DND-41 (cell line): ENCODE measurements at places on chromosomes 4 and X.
A peak's percentile ranks its signal among the peaks of the same experiment; 100 is the strongest.

- DNase-seq: no peak
Observed at GRCh38 chrX:17247144-17247543, 127.9 kb upstream of the NHS start.

DNA sequence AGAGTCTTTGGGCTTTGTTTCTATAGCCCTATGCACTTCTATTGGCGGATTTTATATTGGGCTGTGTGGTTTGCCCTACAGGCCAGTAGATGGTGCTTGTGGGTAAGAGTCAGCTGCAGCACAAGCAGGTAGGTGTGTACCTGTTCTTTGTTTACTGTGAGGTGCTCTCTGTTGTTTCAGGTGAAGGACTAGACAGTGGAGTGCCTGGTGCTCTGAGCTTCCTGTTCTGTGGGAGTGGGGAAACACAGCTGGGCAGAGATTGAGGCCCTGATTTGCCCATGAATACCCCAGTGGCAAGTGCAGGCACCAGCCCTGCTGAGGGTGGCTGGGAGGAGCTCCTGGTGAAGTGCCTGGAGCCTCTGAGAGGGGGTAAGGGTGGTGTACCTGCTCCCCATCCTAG, 26.3 kb upstream of the UCP1 start:
- DNase-seq: no peak

- DNase-seq: no peak
Observed at GRCh38 chr4:72152731-72153130, 120.9 kb downstream of the NPFFR2 start.

DNA sequence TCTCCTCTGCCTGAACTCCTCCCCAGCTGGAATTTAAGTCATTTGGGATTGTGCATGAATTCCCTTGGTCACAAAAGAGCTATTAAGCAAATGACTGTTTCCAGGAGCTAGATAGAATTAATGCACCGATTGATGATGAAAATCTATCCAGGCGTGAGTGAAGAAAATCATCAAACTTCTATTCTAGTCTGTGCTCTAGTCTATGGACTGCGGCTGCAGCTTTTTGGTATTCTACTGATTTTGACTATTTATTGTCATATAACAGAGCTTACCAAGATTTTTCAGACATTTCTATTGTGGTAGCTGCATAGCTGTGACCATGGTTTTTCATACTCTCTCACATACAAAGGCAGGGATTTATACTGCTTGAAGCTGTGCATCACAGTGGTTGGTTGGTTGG, 403.8 kb downstream of the FSTL5 start:
- DNase-seq: no peak

DNA sequence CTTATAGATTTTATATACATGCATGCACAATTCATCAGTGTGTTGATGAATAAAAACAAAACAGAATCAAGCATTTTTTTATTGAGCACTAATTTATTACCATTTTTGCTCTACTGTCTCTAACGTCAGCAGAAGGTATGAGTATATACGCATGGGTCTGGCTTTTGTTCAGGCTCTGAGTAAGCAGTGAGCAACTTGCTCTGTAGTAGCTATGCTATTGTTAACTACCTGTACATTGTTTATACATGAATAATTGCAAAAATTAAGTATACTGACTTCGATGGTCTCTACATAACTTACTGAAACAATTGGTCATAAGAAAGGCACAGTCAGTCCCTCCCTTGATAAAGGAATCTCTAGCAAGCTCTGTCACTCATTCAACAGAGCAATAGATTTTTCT, 122.9 kb downstream of the RS1 start:
- no peak for DNase-seq

GRCh38 chr4:8721621-8722020, 129.1 kb downstream of the CPZ start:
- no peak for DNase-seq

GRCh38 chrX:11908371-11908770, 150.3 kb downstream of the MSL3 start:
- DNase-seq: no peak

DNA sequence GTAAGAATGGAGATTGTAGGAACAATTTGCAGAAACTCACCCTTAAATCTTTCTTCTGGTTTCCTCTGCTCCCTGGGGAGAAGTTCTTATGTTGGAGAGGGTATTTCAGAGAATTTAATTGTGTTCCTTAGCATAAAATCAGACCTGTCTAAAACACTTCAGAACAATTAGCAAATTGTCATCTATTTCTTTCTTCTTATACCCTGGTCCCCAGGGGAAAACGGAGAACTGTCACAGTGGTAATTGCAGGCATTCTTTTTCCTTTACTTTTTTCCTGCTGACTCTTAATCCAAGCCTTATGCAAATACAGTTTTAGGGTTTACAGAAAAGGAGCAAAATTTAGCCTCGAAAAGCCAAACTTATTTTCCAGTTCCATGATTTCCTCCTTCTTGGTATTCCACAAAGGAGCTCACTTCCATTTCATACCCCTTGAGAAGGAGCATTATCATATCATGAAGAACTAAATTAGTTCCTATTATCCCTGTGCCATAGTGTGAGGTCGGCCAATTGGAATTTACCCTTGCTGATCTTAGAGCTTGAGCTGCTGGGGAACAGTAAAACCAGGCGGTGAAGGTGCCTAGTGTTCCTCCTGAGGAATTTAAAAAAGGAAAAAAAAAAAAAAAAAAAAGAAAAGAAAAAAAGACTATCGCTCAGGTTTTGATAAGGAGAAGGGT, 173.8 kb downstream of the IL15 start:
- DNase-seq: no peak

- no peak for DNase-seq
Observed at GRCh38 chr4:183437452-183437851, 7.0 kb upstream of the CDKN2AIP start.

DNA sequence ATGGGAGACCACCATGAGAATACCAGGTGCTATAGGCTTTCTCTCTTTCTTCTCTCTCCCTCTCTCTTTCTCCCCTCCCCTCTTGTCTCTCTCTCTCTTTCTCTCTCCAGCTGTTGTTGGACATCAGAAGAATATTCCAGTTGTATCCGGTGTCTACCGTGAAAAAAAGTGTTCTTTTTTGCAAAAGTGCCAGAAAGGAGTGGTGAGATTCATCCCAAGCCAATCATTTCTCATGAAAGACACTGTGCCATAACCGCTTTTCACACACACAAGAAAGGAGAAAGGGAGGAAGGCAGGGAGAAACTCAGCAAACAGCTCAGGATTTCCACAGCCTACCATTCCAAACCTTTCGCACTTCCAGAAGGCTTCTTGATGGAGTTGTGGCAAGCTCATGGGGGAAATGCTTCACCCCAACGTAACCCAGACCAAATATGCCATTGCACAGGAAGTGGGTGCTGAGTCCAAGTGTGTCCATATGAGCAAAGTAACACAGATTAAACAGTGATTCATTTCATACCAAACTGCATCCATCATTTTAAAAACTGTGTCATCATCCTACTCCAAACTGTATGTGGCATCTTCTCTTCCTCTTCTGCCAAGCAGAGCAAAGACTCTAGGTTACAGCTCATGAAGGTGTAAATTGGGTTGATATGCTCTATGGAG, 224.0 kb downstream of the APBB2 start:
- no peak for DNase-seq

GRCh38 chr4:173039617-173040577, 128.7 kb upstream of the GALNT7 start:
- no peak for DNase-seq

DNA sequence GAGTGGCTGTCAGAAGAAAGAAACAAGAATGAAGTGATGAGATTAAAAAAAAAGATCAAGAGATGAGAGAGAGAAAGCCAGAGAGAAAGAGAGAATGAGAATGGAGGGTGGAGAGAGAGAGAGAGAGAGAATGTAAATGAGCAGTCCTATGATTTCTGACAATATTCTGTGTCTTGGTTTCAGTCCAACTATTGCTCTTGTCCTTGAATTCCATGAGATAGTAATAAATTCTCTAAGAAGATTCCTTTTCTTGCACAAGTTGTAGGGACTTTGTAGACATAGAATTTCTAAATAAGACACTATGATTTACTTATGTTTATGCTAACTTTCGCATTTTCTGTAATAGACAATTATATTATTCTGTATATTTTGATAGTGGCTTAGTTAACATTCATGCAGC, 149.6 kb upstream of the CTSO start:
- no peak for DNase-seq

DNA sequence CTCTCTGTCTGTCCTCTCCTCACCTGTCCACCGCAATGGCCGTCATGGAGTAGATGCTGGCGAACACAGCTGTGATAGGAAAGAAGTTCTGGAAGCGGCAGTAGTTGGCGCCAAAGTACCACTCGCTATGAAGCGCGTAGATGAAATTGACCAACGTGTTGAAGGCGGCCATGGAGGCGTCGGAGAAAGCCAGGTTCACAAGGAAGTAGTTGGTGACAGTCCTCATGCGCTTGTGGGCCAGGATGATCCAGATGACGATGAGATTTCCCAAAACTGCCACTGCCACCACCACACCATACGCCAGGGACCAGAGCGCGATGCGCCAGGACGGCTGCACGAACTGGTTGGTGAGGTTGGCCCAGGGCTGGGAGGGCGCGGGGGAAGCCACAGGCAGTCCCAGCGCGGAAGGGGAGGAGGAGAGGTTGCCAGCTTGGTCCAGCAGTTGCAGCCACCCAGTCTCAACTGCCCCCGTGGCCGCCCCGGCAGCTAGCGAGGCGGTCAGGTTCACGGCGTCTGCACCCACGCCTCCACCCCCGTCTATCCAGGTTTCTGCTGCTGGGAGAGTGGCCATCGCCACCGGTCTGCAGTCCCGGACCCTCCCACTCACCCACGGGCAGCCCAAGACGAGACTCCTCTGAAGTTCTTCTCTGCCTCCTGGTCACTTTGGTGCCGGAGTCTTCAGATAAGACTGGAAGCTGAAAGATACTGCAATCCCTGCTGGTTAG, 518 bp downstream of the TACR3 start:
- no peak for DNase-seq

DNA sequence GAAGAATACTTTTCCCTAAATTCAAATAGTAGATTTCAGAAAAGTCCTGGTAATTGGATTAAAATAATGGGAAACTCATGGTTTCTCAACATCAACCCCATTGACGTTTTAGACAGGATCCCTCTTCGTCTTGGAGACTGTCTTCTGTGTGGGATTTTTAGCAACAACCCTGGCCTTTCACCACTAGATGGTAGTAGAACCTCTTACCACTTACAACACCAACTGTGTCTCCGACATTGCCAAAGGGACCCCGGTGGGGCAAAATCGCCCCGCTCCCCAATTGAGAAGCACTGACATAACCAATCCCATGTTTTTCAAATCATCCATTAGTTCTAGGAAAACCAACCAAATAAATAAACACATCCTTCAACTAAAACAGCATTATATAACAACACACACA, 16.9 kb upstream of the ANOS1 start:
- DNase-seq: peak; percentile 7

GRCh38 chr4:17554568-17554967, 22.4 kb upstream of the LAP3 start:
- DNase-seq: no peak

DNA sequence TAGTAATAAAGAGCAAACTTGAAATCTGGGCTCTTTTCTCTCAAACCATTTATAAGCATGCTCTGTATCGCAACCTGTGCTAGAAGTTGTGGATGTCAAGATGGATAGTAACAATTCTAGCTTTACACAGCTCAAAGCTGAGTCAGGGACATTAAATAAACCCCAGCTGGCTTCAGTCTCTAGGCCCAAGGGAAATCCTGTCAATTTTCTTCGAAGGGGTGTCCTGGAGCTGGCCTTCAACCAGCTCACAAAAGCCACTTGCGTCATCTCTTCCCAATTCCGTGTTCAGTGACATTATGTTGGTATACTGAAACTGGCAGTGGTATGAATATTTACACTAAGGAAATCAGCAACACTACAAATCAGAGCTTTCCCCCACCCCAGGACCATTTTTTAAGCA, 89.8 kb upstream of the PRKG2 start:
- DNase-seq: no peak

DNA sequence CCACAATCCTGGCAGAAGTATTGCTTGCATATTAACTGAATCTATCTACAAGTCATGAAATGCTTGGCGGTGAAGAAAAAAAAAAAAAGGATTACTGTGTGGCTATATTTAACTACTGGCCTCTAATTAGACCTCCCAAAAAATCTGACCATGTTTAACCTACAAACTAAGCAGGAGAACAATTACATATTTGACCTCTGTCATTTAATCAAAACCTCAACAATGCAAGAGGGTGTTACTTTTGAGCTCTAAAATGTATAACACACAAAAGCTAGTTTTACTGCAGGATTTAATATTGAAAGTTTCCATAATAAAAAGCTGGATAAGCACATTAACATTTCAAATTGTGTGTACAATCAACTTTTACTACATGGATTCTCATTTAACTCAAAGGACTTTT, 1.5 kb downstream of the ITM2A start:
- DNase-seq: no peak

DNA sequence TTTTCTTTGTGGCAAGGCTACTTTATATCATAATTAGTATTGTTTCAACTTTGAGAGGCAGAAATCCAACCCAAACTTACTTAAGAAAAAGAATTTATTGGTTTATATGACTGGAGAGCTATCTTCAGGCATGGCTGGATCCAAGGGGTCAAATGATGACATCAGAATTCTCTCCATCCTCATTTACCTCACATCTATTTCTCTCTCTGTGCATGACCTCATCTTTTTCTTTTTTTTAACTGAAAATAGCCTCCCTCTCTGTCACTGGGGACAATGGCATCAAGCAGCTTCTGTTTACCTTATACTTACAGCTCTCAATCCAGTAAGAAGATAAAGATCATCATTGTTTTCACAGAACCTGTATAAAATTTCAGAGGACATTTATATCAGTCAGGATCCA, 12.0 kb upstream of the EXOC1L start:
- DNase-seq: no peak

DNA sequence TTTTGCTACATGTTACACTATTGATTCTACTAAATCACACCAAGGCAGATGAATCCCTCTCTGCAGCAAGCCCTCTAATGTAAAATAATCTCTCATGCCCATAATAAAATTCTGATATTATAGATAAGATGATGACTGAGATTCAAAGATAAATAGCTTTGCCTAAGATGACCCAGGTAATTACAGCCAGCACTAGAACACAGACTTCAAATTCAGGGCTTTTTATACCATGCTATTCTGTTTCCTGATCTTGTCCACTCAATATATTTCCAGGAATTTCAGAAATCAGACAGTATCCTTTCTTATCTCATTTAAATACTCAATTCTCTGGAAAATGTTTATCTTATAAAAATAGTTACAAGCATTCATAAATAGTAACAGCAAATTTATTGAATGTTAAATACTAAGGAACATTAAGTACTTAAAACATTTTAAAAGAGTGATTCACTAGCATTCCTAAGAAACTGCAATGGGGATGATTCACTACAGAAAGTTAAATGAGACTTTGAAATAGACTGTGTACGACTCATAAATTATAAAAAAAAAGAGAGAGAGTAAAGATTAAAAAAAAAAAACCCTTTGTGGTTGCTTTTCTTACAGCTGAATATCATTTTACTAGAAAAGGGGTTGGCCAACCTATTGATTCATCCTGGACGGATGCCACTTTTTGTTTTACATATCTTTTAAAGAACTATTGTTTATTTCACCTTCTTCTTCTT, 45.8 kb upstream of the IL21 start:
- DNase-seq: no peak

- DNase-seq: no peak
Observed at GRCh38 chr4:128427832-128428366, 140.3 kb upstream of the PGRMC2 start.

- no peak for DNase-seq
Observed at GRCh38 chr4:57023104-57023503, 44.4 kb downstream of the POLR2B start.
